Mammary epithelial cell (primary cell): ENCODE measurements at places on chromosomes 5 and 9.

DNA sequence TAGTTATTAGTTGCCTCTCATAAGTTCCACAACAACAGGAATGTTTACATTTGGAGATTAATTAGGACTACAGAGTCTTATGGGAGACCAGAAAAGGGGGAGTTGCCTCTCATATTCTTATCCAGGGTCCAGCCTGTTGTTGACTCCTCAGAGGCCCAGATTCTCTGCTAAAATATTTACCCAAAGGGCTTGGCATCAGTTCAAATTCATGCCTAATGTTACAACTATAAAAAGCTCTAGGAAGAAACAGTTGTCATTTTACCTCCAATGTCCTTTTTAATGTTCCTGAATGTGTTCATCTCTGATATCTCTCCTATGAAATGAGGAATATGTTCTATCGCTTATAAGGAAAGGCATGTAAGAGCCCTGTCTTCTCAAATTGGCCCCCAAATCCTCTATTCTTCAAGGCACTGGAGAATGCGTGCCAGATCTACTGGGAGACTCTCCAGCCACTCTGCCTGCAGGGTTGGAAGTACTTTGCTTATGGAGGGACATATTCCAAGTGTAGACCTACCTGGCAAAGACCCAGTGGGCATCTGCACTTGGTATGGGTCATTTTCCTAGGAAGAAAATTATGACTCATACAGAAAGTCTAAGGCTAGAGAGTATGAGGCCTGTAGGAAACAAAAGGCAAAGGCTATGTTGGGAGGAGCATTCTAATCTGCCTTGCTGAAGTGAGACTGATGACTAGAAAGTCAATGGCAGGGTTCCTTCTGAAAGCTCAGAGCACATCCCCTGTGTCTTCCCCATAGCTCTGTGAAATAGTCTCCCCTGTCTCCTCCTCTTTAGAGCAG is 192.6 kb downstream of the ESM1 start:
- no peak for DNase-seq

- DNase-seq: no peak
Observed at GRCh38 chr9:99485459-99485858, 263.4 kb downstream of the SEC61B start.

DNA sequence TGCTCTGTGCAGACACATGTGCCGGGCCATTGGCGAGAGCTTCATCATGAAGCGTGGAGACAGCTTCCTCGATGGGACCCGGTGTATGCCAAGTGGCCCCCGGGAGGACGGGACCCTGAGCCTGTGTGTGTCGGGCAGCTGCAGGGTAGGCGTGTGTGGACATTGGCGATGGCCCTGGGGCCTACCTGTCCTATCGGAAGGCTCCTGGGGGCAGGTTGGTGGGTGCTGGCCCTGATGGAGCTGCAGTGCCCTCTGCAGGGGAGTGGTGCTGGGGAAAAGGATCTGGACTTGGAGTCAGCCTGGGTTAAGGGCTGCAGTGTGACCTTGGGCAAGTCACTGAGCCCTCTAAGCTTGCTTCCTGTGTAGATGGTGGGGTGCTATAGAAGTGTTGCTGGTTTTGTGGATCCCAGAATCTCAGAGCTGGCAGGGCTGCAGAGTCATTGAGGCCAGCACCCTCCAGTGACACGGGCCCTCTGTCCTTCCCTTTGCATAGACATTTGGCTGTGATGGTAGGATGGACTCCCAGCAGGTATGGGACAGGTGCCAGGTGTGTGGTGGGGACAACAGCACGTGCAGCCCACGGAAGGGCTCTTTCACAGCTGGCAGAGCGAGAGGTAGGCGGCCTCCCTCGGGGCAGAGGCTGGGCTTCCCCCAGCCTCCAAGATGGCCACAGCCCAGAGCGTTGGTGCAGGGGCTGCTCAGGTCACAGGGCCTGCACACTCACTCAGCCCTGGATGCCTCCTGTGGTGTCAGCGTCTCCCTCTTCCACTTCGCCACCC is 15.8 kb downstream of the ADAMTS13 start:
- no peak for DNase-seq

DNA sequence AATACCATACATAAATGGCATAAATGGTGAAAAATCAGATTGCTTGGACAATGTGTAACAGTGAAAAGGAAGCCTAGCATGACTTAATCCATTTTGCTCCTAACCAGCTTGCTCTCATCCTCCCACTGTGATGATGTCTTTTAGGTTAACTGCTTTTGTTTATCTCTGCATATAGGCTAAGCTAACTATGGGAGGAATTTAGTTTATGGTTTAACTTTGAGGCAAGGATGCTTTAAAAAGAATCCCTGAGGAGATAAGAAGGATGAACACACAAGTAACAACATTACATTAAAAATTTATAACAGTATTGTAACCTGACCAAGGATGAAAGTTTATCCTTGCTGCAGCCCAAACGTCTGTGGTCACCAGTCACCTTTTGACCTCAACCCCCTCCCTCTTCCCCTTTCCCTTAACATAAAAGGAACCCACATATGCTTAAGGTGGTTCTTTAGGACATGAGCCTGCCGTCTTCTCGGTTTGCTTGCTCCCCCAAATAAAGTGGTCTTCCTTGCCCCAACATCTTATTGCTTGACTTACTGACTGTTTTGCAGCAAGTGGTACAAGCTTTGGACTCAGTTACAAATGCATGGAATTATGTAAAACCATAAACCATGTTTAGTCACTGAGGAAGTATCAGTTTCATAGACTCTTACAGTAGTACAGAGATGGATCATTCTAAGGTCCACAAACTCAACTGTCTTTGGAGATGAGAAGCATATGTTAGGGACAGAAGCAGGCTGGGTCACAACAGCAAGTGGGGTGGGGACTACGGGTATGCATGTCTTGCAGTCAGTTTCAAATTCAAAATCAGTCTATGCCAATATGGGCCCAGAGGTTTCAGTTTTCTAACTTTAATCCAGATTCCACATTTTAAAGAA is 31.3 kb downstream of the AGXT2 start:
- no peak for DNase-seq

GRCh38 chr5:161697001-161697400 is 11.5 kb downstream of the GABRA6 start:
- no peak for DNase-seq

DNA sequence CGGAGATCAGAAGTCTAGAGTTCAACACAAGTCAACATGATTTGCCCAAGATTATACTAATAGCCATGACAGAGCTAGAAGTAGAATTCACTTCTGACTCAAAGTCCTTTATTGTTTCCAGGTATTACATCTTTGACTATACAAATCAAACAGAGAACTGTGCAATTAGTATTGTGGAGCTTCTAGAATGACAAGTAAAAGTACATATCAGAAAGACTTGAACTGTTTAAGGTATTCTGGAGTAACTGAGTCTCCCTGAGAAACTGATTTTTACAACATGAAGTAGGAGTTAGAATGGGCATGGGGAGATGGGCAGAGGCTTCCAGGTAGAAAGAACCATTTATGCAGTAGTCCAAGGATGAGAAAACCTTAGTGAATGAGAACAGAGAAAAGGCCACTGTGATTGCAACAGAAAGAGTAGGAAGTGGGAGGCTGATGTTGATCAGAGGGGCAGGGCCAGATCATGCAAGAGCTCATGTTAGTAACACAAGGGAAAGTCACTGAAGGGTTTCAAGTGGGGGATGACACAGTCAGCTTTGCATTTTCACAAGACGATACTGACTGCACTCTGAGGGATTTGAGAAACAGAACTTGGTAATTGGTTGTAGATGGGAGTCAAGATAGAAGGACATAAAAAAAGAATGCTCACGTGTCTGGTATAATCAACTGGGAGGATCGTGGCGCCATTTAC is 280.7 kb downstream of the RFX3 start:
- no peak for DNase-seq

GRCh38 chr5:171315386-171315891 is 6.4 kb downstream of the TLX3 start:
- DNase-seq: no peak

- no peak for DNase-seq
Observed at GRCh38 chr5:124698770-124699169, 47.7 kb downstream of the ZNF608 start.

DNA sequence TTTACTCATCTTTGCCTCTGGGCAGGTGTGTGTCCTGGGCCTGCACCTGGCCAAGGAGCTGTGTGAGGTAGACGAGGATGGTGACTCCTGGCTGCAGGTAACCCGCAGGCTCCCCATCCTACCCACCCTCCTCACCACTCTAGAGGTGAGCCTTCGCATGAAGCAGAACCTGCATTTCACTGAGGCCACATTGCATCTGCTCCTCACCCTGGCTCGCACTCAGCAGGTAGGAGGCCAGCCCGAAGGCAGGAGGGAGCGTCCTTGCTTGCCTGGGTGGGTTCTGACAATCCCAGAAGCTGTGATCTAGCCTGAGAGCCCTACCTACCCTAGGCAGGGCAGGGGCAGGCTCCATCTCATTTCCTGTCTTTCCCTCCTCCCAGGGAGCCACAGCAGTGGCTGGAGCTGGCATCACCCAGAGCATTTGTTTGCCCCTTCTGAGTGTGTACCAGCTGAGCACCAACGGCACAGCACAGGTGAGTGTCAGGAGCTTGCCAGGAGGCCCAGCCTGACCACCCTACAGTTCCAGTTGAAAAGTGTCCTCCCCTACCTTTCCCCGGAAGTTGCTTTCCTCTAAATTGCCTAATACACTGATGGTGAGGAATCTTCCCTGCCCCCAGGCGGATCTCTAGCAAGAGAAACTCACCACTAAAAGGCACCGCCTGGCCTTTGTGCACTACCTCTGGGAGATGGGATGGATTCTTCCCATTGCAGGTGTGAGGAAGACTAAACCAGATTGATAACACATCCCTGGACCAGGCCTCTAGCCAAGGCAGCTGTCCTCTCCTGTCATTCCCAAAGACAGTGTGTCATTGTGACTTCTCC is 26.4 kb downstream of the SH3GLB2 start:
- no peak for DNase-seq

DNA sequence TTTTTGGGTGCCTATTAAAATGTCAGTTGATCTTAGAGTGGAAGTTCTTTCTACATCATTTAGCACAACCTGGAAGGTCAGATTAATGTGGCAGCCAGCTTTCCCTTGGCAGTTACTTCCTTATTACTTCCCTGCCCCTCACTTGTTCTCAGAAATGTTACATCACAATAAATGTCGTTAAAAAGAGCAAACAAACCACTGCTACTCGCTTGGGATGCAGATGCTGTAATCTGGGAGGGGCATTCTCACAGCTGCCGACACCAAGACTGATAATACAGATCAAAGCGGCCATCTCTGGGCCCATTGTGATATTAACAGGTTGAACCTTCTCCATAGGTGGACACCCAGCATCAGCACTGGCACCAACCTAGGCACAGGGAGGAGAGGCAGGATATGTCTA is 29.3 kb downstream of the PLAC8L1 start:
- DNase-seq: no peak

- no peak for DNase-seq
Observed at GRCh38 chr5:64625678-64626077, 64.6 kb upstream of the SHISAL2B start.

- no peak for DNase-seq
Observed at GRCh38 chr9:74277532-74277931, 219.6 kb upstream of the RORB start.

- no peak for DNase-seq
Observed at GRCh38 chr5:79859588-79859987, 131.5 kb downstream of the MTX3 start.

GRCh38 chr5:128782446-128782845 is 182.8 kb upstream of the SLC27A6 start:
- DNase-seq: peak; percentile 79
